ENCODE measurements at places on chromosomes 12 and 14.

DNA sequence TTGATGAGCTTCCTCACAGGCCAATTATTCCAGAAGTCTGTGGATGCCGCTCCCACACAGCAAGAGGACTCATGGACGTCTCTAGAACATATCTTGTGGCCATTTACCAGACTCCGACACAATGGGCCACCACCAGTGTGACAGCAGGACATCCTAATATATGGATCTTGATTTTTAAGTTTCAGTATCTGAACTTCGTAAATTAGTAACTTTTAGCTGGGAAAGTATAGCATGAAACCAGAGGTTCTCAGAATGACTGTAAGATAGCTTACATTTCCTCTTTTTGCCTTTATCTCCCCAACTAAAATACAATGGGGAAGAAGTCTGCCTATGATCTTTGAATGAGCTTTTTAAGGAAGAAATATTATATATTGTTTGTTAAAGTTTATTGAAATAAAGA is 87.0 kb downstream of the DNAI7 start:
- no peak for DNase-seq

- peak; percentile 54 for DNase-seq
These were observed 169.9 kb upstream of the HIF1A start for GRCh38 chr14:61525293-61526011.

DNA sequence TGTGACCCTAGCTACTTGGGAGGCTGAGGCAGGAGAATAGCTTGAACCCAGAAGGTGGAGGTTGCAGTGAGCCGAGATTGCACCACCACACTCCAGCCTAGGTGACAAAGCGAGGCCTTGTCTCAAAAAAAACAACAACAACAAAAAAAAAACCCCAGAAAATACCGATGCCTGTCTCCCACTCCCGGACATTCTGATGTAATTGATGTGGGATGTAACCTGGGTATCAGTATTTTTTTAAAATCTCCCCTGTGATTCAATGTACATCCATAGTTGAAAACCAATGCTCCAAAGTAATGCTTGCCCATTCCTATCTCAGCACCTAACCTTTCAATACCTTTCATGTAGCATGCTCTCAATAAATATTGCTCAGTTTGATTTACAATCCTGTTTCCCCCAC is 11.7 kb upstream of the TMED10 start:
- no peak for DNase-seq

DNA sequence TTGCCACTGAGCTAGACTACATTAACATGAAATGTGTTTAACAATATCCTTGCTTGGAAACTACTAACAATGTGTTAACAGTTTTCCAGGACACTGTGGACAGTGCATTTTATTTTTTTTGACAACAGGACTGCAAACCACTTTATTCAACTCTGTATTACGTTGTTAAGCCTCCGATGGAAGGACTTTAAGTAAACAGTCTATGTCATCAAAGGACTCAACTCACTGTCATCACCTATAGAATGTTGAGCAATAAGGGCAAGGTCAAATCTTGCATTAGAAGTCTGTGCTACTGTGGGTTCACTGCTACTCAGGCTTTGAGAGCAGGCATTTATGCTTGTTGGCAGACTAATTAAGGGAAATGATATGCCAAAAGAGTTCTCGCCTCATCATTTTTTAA is 483.7 kb downstream of the FLRT2 start:
- DNase-seq: no peak

DNA sequence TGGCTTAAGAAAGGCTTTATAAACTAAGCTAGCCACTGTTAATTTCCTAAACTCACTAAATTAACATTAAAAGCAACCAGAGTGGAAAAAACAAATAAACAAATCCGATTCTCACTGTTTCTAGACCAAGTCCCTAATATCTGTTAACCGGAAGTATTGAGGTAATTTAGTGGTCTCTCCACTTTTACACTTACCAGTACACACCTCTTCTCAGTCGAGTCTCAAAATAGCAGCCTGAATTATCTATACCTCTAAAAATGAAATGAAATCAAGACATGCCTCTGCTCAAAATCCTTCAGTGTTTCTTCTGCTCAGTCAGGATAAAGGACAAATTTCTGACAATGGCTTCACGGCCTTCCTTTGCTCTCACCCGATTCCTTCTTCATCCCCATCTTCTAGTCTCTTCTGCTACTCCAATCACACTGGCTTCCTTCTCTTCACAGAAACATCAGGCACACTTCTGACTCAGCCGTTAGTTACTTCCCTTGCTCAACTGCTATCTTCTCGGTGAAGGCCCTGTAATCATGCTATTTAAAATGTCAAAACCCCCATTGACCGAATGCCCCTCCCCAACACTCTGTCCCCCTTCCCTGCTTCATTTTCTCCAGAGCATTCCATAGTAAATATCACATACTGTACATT is 161.3 kb downstream of the KITLG start:
- DNase-seq: no peak

DNA sequence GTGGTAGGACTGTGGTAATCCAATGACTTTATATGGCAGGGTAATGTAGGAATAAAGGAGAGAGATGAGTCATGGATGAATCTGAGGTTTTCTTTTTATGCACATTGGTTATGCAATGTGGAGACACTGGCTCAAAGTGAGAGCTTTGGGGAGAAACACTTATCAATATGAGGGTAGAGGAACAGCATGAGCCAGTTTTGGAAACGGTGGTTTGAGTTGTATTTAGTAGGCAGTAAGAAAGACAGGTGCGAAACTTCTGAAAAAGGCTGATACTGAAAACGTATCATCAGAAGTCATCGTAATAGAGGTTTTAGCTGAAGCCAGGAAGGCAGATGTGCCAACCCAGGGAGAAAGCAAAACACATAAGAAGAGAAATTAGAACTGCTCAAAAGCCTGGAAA is 854.8 kb upstream of the SEL1L start:
- no peak for DNase-seq
